ENCODE measurements at places on chromosomes 2 and 18.

DNA sequence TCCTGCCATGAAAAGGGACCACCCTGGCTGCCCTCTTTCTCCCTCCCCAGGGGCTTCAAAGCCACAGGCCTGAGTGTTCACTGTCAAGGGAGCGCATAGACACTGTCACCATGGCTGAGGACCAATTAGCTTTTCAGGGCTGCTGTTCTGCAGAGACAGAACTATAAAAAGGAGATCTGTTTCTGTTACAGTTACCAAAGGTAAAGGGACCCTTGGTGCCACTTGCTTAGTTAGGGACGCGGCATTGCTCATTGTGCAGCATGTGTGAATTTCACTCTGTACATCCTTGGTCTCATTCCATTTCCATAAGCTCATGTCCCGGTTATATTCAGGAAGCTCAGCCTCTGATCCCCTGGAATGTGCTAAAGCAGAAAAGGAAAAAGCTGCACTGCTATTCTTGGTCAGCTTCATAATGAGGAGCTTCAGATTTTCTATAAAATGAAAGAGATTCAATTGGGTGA is 55.5 kb upstream of the RNF152 start:
- no peak for DNase-seq

- DNase-seq, result no peak
These were observed 117.4 kb downstream of the RHBDD1 start for GRCh38 chr2:226953206-226953605.

GRCh38 chr2:187529977-187530721 is 24.1 kb downstream of the TFPI start:
- DNase-seq, result no peak

- DNase-seq, result no peak
These were observed 47.7 kb upstream of the ZBTB7C start for GRCh38 chr18:48456838-48457237.

GRCh38 chr2:191565647-191566198 is 112.2 kb upstream of the NABP1 start:
- DNase-seq, result no peak

GRCh38 chr2:158918452-158918851 is 50.0 kb upstream of the TANC1 start:
- DNase-seq, result no peak

DNA sequence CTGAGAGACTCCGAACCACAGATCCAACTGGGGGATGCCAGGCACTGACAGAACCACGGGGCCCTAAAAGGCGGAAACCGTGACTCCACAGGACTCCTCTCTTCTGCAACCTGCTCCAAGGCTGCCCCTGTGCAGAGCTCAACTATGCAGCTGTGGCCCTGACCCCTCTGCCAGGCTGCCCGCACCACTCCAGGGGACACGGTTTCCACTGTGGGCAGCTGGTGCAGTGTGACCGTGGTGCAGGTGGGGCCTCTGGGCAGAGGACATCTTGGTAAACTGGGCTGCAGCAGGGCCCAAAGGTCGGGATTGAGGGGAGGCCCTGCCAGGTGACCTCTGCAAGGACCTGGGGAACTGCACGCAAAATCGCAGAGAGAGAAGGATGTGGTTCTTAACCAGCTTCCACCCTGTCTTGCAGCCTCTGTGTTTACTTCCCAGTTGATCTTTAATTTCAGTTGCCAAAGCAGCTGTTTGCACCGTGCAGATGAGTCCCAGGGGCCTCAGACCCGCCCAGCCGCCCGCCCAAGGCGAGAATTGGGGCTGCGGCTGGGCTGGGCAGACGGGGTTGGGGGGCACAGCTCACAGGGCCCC is 104.6 kb upstream of the CTDP1 start:
- no peak for DNase-seq

DNA sequence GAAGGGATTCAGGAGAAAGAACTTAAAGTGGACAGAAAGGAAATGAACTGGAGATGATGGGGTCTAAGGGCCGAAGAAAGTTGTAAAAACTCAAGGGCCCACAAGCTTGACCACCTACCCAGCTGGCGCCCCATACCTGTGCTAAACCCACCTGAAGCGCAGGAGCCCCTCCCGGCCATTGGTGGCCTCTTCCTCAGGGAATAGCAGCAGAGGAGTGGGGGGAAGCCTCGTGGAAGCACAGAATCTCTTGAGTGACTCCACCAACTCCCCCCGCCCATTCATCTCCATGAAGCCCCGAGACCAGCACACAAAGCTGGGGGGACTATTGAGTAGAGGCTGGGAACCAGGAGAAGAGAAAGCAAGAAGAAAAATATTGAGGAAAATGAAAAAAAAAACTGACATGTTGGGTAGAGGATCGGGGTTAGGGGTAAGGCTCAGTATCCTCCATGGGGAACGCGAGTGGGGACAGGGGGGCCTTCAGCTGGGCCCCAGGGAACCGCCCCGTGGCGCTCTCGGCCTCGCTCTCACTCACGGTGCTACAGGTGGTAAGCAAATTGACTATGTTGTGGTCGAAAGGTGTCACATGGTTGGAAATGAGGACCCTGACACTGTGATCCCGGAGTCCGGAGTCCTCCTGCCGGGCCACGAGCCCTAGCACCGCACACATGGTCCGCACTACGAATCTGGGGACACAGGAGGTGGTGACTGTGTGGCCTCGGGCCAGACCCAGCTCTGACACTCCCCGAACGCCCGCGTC is 728 bp downstream of the AUP1 start:
- DNase-seq, result no peak

DNA sequence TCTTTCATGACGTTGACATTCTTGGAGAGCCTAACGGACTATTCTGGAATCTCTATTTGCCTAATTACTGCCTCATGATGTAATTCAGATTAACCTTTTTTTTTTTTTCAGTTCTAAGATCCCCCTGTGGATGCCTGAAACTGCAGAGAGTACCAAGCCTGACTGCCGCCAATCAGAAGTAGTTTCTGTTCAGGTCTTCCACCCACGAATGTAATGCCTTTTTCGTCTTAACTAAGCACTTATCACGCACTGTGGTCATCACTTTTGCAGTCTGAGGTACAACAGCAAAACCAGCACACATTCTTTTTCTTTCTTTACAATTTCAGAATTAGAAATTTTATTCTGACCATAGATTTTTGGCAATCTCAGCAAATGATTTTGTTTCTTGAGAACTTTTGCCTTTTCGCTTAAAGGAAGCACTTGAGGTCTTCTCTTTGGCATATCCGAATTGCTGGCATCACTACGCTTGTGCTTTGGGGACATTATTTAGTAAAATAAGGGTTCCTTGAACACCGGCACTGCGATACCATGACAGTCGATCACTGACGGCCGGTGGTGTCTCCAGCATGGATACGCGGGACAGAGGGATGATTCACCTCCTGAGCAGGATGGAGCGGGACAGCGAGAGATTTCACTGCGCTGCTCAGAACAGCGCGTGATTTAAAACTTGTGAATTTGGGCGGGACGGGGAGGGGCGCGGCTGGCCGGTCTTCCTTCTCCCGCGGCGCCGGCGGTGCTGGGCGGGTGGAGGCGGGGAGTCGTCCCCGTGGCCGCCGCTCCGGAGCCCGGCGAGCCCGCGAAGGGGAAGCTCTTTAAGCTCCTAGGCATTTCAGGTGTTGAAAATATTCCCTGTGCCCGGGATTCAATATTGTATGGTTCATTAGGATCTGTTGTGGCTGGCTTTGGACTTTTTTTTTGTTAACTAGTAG is 32.0 kb upstream of the GPR55 start:
- no peak for DNase-seq

- DNase-seq, result no peak
These were observed 127.6 kb upstream of the CCDC68 start for GRCh38 chr18:55086906-55087305.

GRCh38 chr2:223060201-223060825 is 8.3 kb downstream of the KCNE4 start:
- no peak for DNase-seq

DNA sequence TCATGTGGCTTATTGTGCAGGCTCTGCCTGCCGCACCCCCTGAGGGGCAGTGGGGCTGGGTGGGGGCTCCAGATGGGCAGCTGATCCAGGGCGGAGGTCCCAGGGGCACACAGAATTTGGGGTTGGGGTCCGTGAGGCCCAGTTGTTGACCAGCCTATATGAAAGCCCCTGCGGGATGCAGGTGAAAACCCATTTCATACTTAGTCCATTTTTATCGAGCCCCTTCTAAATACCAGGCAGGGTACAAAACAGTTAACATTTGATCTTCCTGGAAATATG is 30.6 kb downstream of the MYO7B start:
- no peak for DNase-seq

- no peak for DNase-seq
These were observed 5.0 kb upstream of the IL18RAP start for GRCh38 chr2:102417946-102418345.

GRCh38 chr2:167510071-167510759 is 621.9 kb downstream of the XIRP2 start:
- no peak for DNase-seq

DNA sequence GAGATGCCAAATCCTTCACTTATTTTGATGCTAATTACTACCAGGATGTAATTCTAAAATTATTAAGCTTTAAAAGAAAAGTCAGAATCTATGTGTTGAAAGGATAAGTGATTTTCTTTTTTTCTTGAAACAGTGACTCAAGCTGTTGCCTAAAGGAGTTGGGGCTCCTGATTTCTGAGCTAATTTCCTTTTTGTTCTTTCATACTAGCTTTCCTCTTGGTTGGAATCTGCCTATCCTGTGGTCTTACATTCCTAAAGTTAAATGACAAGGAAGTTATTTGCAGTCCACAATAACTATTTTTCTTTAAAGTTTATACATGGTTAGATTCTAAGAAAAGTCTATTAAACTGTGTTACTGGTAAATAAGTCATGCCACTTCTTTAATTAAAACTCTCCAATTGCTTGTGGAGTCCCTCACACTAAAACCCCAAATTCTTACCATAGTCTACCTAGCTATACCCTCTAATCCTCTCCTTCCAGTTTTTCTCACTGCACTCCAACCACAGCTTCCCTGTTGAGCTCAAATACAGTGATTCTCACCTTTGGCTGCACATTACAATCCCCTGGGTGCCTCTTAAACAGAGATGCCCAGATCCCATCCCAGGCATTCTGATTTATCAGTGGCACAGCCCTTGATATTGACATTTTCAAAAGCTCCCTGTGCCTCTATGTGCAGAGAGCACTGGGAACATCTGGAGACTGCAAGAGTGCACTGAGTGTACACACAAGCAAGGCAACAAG is 63.3 kb upstream of the EFEMP1 start:
- DNase-seq, result no peak

GRCh38 chr2:162011706-162012564 is 62.1 kb downstream of the DPP4 start:
- no peak for DNase-seq

GRCh38 chr18:74438091-74438490 is 19.0 kb downstream of the DIPK1C start:
- no peak for DNase-seq

GRCh38 chr18:42513441-42513840 is 558.4 kb downstream of the PIK3C3 start:
- DNase-seq, result no peak

- no peak for DNase-seq
These were observed 162.3 kb upstream of the TRIB2 start for GRCh38 chr2:12554224-12555011.

DNA sequence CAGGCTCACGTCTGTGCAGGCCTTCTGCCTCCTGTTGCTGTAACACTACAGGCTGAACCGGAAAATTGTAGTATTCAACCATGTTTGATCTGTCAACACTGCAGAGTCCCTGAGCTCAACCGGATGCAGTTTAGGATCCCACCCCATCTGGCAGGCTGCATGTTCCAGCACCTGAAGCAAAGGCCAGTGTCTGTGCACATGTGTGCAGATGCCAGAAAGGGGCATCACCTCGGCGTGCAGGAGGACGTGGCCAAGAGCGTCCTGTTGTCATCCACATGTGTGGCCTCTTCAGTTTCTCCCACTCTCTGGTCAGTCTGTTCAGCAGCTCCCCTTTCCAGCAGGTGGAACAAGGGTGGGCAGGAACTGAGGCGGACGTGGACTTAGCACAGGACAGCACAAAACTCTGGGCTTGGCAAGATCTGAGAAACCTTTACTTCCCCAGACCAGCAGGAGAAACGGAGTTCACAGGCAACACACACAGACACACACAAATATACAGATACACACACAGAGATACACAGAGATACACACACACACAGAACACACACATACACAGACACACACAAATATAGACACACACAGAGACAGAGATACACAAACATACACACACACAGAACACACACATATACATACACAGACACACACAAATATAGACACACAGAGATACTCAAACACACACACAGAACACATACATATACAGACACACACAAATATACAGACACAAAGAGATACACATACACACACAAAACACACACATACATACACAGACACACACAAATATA is 111.3 kb downstream of the NDUFA10 start:
- DNase-seq, result no peak

GRCh38 chr2:200065477-200065876 is 110.1 kb downstream of the MAIP1 start:
- no peak for DNase-seq

DNA sequence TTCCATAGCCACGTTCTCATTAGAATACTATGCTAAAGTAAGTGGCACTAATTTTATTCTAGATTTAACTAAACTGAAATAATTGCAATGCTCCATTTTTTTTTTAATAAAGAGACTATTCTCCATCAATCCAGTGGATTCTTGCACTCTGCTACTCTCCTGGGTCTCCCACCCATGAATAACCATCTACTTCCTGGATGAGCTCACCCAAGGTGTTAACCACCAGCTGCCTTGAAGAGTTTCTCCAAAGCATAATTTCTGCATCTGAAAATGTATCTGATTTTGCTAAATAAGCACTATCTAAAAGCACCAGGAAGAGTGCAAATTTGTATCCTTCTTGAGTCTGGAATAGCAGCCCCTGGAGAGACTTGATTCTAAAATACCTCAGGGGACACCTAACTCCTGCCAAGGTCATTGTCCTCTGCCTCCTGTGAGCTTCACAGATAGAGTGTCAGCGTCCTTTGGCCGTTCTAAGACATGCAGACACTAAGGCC is 41.6 kb upstream of the SH3BP4 start:
- no peak for DNase-seq

Measured in stimulated activated CD8-positive, alpha-beta memory T cell treated with anti-CD3 and anti-CD28 coated beads, Interleukin-15, amount 100 ng/mL, for 1 hour (primary cell).